ENCODE measurements at places on chromosomes 7 and 10.

GRCh38 chr7:17120756-17121155 is 177.7 kb upstream of the AHR start:
- DNase-seq = no peak

DNA sequence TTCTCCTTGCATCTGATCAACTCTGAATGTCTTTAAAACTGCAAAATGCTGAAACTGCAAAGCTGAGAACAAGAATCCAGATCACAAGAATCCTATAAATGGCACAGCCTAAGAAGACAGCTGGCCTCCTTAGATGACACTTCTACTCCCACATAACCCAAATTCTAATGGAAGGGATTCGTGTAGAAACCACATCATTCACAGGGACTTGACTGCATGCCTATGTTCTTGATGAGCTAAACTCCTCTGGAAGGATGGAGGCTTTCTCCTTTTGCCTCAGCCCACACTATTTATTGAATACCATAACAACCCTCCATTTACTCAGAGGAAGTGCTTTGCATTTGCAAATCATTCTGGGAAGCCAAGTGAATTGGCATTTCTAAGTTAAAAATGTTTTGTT is 252.5 kb upstream of the VWC2 start:
- no peak for DNase-seq

DNA sequence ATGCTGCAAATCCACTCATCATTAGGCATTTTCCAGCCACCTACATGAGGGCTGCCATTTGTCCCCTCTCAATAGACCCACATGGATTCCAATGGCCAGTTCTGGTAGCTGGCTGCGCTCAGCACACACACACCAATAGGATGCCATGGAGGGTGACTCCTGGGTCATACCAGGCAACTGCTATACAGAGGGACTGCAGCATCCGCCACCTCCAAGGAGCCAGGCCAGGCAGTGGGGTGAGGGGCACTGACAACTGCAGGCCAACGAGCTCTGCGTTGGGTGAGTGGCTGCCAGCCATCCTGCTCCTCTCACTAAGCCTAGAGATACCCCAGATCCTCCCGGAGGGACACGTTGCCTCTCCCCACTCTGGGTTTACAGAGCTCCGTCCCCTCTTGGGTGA is 118.8 kb upstream of the NANOS1 start:
- no peak for DNase-seq

DNA sequence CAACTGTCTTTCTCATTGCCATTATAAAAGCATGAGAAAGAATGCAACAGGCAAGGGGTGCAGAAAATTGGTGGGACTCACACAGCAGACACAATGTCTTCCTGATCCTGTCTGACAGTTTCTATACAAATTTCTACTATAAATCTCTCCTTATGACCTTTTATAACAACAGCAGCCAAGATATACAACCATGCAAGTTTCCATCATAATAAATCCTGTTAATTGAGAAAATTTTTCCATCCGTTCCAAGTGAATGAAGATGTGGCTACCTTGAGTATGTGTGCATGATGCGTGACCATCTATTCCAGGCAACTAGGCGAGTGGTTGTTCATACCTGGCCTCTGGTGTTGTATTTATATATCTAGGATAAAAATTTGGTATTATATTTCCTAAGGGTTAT is 216.7 kb downstream of the BBS9 start:
- no peak for DNase-seq

Data from skin of body (tissue), 3 donors.